ENCODE measurements at places on chromosomes 5 and 9.

GRCh38 chr9:96449523-96449844 lies 485 bp upstream of the HABP4 start:
- no peak for DNase-seq

DNA sequence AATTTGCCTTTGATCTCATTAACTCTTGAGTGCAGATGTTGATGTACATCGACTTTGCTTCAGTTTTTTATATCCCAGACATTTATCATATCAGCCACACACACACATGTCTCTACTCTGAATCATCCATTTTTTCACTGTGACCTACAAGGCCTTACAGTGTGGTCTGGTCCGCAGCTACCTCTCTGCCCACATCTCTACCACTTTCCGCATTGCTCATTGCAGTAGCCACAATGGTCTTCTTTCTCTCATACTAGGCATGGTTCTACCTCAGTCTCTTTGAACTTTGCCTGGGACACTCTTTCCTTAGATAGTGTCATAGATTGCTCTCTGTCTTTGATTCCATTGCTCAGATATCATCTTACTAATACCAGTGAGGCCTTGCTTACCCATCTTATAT lies 87.9 kb upstream of the FSD1L start:
- DNase-seq = no peak

GRCh38 chr9:77841739-77842386 lies 189.7 kb downstream of the GNAQ start:
- no peak for DNase-seq

- DNase-seq = no peak
Measured at GRCh38 chr5:150272531-150272930, 17.0 kb downstream of the CAMK2A start.

- no peak for DNase-seq
Measured at GRCh38 chr9:74498621-74499095, 1.5 kb downstream of the RORB start.

DNA sequence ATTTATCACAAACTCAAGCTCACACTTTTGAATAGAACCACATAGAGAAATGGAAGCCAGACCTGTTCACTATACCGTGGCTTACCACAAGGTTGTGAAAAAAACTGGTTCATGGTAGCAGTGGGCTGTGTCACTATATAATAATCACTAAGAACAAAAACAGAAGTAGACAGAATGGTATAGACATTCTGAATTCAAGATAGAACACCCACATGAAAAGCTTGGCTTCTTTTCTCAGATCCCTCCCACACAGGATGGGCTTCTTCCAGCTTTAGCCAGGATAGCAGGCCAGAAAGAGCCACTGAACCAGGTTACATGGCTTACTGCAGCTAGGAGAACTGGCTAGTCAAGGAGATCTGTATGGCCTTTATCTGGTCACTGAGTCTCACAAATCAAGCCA lies 6.1 kb upstream of the NRG2 start:
- DNase-seq = no peak

DNA sequence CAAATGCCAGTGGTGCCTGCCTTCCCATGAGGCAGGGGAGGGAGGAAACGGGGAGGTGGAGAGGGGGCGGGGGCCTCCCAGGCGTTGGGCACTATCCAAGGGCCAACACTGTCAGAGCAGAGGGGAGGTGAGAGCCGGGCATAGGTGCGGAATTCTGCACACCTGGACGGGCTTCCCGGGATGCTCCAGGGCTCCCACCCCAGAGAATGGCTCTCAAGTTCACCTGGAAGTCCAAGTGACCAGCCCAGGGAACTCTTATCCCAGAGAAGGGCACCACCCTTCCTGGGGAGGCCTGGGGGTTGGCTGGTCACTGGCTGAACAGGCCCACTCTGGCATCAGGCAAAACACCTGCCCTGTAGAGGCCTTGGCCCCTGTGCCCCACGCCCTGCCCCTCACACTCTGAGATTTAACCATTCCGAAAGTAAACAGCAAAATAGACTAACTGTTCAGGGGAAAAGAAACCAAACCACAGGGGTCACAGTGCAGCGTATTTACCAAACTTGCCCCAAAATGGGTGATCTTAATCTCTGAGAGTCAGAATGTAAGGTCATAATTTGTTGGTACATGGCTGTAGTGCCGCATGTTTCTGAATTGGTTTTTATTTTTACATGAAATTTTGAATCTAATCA lies 2.7 kb downstream of the CSF2 start:
- no peak for DNase-seq

DNA sequence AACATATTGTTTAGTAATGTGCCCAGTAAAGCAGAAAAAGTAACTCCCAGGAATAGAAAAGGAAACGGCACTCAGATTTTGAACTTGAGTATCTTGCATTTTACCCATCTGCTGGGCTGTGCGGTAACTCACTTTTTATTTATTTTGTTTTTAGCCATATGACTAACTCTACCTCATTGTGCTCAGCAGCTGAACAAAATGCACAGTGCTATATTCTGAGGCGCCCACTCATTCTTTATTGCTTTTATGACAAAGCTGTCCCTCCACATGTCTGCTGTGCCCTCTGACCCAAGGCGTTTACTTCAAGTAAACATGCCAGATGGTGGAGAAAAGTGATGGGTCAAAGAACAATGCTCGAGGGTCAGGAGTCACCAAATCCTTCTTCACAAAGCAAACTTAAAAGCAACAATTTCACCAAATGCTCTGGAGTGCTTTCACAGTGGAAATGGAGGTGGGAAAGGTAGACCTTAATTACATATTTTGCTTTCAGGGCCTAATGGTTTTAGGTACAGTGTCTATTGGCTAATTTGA lies 215.2 kb upstream of the ELAVL2 start:
- no peak for DNase-seq

DNA sequence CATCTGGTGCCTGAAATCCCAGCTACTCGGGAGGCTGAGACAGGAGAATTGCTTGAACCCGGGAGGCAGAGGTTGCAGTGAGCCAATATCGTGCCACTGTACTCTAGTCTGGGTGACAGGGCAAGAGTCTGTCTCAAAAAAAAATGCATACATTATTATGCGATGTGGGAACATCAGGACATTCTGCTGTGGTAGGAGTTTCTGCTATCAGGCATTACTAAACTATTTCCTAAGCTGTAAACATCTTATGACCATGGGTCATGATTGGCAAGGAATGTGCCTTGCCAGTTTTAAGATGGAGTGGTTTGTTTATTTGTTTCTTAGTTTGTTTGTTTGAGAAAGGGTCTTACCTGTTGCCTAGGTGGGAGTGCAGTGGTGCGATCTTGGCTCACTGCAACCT lies 45.1 kb upstream of the FAM120A start:
- DNase-seq = no peak
